ENCODE measurements at places on chromosomes 1 and 21.

DNA sequence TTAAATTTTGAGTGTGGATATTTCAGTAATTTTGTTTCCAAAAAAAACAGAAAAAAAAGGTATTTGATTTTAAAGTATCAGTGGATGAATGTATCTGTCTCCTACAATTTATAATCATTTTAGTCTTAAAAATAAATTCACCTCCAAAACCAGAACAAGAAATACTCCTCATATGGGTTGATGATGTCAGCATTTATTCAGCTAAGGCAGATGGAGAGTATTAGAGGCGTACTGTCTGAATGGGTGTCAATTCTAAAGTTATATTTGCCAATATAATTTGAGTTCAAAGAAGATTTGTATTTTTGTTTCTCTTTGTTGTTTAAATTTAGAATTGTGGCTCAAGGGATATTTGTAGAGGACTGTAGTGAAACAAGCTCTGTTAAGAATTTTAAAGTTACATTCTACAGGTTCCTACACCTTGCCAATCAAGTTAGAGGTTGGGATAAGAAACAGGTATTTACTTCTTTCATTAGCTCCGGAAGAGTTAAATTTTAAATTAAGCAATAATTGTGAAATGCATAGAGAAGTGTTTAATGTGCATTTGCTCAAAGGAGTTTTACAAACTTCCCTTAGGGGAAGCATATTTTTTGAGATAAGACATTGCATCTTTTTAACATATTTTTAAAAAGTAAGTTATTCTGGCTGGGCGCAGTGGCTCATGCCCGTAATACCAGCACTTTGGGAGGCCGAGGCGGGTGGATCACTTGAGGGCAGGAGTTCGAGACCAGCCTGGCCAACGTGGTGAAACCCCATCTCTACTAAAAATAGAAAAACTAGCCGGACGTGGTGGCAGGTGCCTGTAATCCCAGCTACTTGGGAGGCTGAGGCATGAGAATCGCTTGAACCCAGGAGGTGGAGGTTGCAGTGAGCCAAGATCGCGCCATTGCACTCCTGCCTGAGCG, 1.2 kb downstream of the PLA2G4A start:
- DNase-seq = no peak

DNA sequence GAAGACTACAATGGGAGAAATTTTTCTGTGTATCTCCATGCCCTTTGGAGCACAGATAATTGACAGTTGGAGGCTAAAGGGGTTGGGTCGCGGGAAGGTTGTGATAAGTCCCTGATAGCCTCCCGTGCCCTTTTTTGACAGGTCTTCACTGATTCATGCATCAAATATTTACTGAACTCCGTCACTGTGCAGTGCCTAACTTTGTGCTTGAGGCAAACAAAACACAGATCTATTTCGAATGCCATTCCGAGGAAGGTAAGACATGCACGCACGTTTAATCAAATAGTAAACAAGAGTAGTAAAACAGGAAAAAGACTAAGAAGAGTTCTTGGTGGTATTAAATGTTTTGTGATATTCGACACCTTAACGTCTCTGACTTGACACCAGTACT, 494 bp upstream of the PIP5K1A start:
- DNase-seq = no peak

- no peak for DNase-seq
Measured at GRCh38 chr1:66954208-66954607, 29.4 kb downstream of the MIER1 start.

GRCh38 chr1:219686171-219686570, 73.3 kb upstream of the ZC3H11B start:
- no peak for DNase-seq

- no peak for DNase-seq
Measured at GRCh38 chr1:30323841-30324240, 399.5 kb downstream of the MATN1 start.

DNA sequence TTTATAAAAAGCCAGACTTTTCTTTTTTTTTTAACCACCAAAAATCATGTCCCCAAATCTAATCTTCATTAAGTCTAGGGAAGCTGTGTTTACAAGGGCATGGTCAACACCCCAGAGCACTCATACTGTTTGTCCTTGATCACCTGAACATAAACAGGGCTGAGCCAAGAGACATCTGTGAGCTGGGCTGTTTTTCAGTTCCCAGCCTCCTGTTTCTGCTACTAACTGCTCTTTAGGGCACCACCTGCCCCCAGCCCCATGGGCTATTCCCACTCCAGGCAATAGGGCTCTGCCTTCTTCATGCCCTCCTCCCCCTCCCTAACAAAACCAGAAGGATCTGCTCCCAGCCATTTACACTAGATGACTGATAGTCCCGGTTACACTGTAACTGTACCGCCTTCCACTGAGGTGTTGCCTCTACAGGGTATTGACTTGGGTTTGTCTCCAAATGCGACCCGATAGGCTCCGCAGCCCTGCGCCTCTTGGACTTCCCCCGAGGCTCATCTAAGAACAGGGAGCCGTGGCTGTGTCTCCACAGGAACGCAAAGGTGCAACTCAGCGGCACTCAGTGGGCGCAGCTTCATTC, 11.7 kb upstream of the SLC26A9 start:
- DNase-seq = no peak

DNA sequence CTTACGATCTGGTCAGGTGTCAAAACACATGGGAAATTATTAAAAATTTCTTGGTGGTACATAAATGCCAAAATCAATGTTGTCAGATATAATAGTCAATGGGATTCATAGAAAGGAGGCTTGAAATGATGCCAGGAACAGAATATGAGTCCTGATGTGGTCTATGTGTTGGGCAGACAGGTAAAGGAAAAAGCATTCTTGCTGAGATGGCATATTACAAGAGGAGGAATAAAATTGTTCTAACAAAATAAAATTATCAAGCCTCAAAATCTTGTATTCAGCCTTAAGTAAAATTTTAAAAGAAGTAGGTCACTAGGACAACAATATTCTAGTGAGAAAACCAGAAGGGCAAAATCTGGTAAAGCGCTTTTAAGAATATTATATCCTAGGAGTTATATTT, 30.9 kb upstream of the EDEM3 start:
- no peak for DNase-seq

DNA sequence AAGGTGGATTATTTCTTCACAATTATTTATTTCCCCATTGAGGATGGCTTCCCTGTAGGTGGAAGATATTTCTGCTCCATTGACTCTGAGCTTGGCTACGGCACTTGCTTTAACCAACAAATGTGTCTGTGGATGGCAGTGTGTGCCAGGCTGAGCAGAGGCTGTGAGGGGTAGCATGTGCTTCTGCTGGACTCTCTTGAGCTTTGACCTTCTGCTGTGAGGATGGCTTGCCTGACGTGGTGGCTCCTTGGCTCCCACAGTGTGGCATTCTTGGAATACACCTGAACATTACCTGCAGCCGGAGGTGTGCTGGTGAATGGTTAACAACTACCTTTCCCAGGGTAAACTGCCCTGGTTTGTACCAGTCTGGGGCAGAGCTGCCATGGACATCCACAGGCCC, 46.8 kb downstream of the WDR3 start:
- DNase-seq = no peak

DNA sequence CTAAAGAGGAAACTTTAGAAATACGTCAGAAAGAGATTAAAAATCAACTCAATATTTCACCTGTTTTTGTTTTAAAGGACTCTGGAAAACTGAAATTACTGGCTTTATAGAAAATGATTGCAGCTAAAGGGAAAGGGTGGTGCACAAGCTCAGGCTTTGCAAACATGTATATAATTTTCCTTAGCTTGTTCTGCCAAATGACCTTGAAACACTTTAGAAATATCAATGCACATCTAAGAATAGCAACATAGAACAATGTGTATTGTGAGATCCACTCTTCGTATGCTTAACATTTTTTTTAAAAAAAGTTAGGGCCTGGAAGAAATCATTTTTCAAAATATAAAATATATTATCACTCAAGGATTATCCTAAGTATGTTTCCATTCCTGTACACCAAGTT, 143.9 kb downstream of the NTPCR start:
- DNase-seq = no peak

All from stimulated activated CD4-positive, alpha-beta T cell treated with anti-CD3 and anti-CD28 coated beads, Interleukin-4, amount 100 ng/mL, for 4 hours (primary cell).